Brain microvascular endothelial cell (primary cell): ENCODE measurements at places on chromosomes 6 and 20.
A peak's percentile ranks its signal among the peaks of the same experiment; 100 is the strongest.

GRCh38 chr6:109740787-109741186, 49.7 kb downstream of the FIG4 start:
- no peak for DNase-seq

DNA sequence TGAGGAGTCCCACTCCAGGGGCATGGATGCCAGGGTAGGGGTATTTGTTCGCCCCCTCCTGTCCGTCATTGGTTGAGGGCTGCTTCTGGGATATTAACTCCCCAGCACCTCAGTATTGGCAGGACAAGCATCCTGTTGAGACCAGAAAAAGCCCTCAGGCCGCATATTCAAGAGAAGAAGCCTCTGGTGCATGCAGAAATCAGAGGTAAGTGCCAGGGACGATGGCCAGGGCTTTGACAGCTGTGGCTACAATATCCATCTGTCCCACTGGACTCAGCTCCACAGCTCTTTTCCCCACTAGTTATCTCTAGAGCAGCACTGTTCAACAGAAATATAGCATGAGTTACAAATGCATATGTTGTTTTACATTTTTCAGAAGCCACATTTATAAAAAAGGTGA, 651.3 kb downstream of the KIF16B start:
- DNase-seq: no peak

DNA sequence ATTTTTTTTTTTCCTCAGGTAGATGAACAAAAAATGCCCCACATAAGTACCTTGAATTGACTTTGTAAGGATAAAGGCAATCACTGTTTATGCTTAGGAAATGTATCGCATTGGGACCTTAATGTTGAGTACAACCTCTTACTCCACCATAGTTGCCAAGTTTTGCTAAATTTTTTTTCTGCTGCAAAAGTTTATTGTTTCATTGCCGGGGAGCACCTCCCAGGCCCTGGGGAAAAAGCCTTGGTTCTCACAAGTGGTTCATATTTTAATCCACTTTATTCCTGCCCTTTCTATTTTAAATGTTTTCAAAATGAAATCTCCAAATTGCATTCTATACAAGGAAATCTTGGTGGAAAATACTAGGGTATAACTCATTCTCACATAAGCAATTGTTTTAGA, 52.3 kb upstream of the UTRN start:
- DNase-seq: no peak

DNA sequence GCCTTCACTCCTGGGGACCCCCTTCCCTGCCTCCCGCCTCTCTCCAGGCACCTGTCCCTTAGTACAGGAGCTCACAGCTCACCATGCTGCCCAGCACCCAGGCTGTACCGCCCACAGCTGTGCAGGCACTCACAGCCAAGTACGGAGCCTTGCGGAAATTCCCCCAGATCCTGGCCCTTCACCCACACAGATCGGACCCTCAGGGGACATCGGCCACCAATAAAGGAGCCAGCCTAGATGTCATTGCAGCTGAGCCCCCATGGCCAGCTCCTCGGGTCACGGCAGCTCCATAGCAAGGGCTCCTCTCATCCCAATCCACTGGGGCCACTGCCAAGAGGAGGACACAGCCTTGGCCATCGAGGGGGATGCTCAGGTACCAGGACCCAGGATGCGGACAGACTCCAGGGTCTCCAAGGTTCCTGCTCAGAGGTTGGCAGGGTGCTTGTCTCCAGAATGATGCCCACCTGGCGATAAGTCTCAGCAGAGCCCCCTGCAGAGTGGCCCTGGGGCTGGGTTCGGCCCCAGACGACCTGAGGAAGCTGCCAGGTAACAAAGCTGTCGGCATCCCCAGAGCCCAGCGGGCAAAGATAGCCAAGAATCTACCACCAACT, 82.3 kb downstream of the YTHDF1 start:
- no peak for DNase-seq

DNA sequence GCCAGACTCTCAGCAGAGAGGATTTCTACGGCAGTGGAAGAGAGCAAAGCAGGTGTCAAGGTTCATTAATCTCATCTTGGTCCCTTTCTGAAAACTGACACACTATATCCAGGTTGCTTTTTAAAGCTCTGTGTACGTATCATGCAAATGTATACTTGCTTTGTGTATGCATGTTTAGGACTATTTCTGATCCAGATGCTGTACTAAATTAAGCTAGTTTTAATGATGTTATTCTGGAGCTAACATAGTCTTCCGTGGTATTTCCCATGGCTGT, 59.2 kb upstream of the SNX9 start:
- DNase-seq: no peak

GRCh38 chr6:13303668-13304017, 24.7 kb downstream of the TBC1D7 start:
- peak; percentile 79 for DNase-seq

DNA sequence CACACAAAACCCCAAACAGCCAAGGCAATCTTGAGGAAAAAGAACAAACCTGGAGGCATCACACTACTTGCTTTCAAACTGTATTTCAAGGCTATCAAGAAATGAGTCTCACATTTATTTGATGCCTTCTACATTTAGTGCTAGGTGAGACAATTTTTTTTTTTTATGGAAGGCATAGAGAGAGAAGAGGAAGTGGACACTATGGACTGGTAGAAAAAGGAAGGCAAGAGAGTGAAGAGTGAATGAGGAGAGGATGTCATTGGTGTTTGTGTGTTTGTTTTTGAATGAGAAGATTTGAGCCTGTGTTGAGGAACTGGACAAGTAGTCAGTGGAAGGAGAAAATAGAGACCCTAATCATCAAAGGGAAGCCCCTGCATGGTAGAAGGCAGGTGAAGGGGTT, 182.0 kb upstream of the JAG1 start:
- no peak for DNase-seq

DNA sequence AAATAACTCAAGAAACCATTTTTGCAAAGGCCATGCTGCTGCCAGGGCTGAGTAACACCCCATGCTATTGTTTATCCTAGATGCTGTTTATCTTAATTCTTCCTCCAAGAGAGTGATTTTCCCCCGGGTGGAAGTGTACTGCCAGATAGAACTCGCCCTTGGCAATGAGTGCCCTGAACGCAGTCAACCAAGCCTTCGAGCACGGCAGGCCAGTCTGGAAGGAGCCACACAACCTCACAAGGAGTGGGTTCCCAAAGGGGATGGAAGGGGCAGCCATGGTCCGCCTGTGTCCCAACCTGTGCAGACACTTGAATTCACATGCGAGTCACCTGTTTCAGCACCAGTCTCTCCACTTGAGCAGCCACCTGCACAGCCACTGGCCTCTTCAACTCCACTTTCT, 31.9 kb downstream of the PNPLA1 start:
- no peak for DNase-seq

- no peak for DNase-seq
These were observed 174.9 kb downstream of the ISM1 start for GRCh38 chr20:13396022-13396421.

DNA sequence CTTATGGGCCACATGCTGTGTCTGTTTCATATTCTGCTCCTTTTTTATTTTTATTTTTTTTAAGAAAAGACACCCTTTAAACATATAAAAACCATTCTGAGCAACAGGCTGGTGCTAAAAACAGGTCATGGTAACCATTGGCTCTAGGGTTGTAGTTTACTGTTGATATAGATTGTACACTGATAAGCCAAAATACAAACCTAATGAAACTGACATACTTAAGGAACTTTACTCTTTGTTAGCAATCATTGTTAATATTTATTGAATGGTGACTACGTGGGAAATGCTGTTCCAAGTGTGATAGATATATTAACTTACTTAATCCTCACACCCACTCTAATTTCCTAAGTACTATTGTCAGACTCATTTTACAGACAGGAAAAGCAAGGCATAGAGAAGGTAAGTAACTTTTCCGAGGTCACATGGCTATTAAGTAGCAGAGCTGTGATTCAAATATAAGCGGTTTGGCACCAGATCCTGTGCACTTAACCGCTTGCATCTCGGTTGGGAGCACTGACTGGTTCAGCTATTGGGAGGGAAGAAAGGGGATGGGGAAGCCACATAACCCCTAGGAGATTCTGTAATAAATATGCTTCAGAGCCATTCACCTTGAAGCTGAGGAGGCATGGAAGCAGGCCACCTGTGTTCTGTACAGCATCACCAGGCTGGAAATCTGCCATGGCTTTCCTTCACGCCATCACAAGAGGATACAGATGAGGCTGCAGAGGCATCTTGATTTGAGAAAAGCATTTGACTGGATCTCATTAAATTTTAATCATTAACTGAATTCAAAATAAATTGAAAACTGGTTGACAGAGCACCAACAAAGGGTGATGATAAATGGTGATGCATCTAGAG, 4.9 kb downstream of the TRAF3IP2 start:
- DNase-seq: no peak

DNA sequence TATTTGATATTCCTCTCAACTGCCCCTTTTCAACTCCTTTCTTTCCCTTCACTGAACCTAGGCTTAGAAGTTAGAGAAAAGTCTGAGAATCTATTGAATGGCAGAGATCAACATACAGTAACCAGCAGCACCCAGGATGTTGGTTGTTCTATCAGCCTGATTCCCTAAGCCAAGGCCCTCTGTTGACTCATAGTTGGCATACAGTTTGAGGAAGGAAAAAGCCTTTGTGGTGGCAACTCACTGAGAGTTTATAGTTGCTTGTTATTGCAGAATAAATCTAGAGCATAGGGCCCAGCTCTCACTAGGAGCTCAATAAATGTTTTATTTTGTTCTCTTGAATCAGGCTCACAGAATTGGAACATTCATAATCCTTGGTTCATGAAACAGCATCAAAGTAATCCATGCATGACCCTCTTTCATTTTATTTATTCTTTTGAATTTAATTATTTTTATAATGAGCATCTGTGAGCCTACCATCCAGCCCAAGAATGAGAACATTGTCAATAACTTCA, 119.1 kb upstream of the ADGRF1 start:
- DNase-seq: no peak

- peak; percentile 75 for DNase-seq
These were observed 20.8 kb downstream of the C20orf203 start for GRCh38 chr20:32652739-32653526.

GRCh38 chr6:42043787-42044475, 6.4 kb upstream of the TAF8 start:
- peak; percentile 82 for DNase-seq

GRCh38 chr6:136658711-136659110, 108.5 kb upstream of the MAP7 start:
- DNase-seq: no peak

GRCh38 chr6:13273202-13273930, 55.0 kb downstream of the TBC1D7 start:
- DNase-seq: no peak

DNA sequence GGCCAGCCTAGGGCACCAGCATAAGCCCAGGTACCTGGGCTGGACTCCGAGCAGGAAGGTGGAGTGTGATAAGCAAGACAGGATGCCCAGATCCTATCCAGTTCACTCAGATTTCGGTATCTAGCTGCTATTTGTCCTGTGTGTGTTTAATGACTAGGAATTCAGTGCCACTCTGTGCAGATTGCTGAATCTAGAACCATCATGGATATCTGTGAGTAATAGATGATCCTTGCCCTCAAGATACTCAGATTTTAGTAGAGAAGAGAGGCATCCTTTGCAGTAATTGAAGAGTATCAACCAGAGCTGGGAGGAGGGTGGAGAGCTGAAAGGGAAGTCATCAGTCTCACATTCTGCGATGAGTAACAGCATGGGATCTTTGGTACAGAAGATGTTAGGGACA, 155.0 kb upstream of the ARID1B start:
- DNase-seq: no peak

DNA sequence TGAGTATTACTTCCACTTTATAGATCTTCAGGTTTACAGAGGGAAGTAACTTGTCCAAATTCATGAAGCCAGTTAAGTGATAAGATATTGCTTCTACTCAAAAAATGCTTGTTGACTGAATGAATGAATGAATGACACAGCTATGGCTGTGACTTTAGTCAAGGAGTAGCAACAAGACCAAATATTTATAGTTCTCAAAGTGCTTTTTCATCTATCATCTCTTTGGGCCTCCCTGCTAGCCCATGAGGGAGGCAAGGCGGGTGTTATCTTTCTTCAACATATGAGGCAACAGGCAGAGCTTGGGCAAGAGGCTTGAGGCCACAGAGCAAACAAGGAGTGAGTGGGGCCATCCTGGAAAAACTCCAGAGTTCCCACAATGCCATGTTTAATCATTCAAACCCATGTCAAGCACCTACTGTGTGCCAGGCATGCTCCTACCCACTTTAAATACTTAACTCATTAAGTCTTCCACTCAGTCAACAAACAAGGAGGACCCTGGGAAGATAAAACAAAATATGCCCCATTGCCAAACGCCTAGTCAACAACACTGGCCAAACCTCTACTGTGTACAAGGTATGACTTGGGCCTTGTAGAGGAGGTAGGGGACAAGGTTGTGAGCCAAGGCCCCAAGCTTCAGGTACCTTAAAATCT, 15.9 kb downstream of the BCL2L1 start:
- no peak for DNase-seq

- DNase-seq: peak; percentile 3
These were observed 37.9 kb upstream of the JARID2 start for GRCh38 chr6:15207923-15208322.

DNA sequence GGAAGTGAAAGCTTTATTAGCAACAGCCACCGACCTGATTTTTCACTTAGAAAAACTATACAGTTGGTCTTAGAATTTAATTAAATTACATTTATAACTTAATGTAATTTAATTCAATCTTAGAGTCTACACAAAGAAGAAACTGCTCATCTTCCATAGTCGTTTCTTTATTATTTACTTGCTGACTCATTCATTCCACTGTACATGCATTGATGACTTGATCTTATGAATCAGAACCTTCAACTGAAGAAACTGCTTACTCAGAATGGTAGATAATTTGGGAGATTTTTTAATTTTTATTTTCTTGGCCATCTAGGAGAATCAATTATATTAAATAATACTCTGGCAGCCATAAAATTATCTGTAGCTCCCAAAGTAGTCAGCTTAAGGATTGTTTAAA, 1021.6 kb upstream of the FLRT3 start:
- DNase-seq: no peak

- DNase-seq: no peak
These were observed 170.8 kb downstream of the CDH4 start for GRCh38 chr20:61422636-61423425.

DNA sequence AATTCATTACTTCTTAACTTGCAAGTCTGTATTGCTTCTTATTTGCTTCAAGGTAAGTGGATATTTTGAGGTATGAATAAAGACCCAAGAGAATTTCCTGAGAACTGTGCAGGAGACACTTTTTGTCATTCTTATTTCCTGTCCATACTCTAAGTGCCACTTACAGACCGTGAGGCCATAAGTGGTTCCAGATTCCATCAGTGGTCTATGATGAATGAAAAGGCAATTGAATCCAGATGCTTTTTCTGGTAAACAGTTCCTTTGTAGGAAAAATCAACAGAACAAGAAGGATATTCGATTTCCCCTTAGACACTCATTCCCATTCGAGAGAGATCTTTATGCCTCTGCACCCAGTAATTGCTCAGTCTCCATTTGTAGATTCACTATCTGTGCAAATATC, 58.3 kb upstream of the PDE10A start:
- no peak for DNase-seq

- DNase-seq: peak; percentile 9
These were observed 157.8 kb downstream of the SAMD5 start for GRCh38 chr6:147666255-147666654.

DNA sequence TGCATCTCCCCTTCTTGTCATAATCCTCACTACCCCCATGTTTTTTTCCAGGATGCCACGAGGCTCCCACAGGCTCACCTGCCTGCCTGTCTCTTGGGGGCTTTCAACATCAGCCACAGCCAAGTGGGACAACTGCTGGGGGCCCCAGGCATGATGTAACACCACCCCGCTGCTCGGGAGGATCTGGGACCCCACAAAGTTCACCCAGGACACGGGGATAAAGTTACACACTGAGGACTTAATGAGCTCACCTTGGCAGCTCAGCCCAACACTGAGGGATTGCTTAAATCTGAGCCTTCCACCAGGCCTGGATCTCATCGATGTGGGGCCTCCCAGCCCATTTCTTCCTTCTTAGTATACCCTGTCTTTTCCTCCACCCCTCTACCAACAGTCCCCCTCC, 56.4 kb upstream of the NNAT start:
- no peak for DNase-seq
